RCC 7860 (cell line): ENCODE measurements at places on chromosomes 11 and 22.

GRCh38 chr11:88521799-88522201, 184.3 kb upstream of the CTSC start:
- no peak for DNase-seq

GRCh38 chr11:31689559-31689958, 121.6 kb downstream of the PAX6 start:
- DNase-seq: no peak

GRCh38 chr11:100631316-100631715, 55.8 kb upstream of the ARHGAP42 start:
- DNase-seq: no peak

DNA sequence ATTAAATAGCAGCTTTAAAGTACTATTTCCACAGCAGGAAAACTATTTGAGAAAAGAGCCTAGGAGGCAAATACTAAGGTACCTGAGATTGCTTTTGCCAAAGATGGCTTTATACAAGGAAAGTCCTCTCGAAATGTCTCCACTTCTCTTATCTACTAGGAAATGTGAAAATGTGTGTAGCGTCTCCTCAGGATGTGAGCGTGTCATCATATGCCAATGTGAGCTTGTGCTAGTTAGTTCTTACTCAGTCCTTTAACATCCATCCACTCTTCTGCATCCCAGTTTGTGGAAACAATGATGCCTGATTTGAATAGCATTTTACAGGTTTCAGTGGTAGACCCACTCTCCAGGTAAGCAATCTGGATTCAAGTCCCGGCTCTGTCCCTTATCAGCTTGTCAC, 421.0 kb downstream of the DYNC2H1 start:
- DNase-seq: peak; percentile 60

GRCh38 chr11:134468796-134469195, 56.8 kb upstream of the B3GAT1 start:
- DNase-seq: no peak

GRCh38 chr22:40578171-40578570, 58.3 kb downstream of the MRTFA start:
- no peak for DNase-seq

DNA sequence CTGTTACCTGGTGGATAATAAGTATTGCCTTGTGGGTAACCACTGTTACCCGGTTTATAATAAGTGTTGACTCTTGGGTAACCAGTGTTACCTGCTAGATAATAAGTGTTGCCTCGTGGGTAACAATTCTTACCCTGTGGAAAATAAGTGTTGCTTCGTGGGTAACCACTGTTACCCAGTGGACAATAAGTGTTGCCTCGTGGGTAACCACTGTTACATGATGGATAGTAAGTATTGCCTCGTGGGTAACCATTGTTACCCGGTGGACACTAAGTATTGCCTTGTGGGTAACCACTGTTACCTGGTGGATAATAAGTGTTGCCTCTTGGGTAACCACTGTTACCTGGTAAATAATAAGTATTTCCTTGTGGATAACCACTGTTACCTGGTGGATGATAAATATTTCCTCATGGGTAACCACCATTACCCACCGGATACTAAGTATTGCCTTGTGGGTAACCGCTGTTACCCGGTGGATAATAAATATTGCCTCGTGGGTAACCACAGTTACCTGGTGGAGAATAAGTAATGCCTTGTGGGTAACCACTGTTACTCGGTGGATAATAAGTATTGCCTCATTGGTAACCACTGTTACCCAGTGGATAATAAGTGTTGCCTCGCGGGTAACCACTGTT, 8.7 kb upstream of the NXPE4 start:
- DNase-seq: no peak

GRCh38 chr22:42805016-42805997, 51.8 kb downstream of the ARFGAP3 start:
- no peak for DNase-seq

DNA sequence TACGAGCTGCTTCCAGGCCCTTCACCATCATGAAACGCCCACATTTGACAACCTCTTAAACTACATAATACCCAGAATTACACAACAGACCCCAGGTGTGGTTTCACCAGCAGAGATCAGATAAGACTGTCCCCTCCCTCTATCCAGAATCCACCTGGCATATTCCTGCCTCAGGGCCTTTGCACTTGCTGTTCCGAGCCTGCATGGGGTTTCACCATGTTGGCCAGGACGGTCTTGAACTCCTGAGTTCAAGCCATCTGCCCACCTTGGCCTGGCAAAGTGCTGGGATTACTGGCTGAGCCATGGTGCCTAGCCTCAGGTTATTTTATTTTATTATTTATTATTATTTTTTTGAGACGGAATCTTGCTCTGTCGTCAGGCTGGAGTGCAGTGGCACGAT, 73.4 kb downstream of the FBXO7 start:
- DNase-seq: no peak

DNA sequence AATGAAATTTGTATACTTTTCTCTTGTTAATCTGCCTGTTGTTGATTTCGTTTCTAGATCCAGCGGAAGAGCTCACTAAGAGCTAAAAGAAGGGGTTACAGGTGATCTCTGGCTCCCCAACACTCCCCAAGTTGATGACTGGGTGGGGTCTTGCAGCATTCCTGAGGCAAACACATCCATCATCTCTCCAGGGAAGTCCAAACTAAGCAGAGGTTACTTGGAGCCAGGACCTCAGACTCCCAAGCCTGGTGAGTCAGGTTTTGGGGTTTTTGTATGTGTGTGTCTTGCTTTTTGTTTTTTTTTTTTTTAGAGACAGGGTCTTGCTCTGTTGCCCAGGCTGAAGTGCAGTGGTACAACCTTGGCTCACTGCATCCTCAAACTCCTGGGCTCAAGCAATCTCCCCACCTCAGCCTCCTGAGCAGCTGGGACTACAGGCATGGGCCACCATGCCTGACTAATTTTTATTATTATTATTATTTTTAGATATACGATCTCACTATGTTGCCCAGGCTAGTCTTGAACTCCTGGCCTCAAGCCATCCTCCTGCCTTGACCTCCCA, 11.5 kb upstream of the RPS3 start:
- no peak for DNase-seq

DNA sequence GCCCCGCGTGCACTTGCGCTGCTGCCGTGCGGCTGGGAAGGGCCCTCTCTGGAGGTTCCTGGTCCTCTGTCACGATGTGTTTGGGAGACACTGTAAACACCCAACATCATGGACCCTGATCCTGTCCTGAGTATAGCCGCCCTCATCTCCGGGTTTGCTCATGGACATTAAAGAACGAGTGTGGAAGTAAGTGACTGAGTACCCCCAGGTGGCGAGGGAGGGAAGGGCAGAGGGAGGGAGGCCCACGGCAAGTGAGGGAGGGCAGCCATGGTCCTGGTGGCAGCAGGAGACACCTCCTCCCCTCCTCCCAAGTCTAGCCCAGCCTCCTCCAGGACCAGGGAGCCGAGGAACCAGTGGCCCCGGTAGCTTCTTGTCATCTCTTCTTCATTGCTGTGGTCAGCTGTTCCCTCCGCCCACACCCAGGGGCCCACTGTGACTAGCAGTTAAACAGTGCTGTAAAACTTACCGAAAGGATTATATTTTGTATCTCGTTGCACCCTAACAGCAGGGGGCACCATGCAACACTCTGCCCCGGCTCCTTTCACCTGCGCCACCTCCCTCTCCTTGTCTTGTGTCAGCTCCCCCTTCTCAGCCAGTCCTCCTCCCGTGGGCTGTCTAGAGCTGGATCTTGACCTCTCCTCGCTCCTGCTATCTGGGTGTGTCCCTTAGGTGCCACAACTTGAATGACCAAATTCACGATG, 566.5 kb upstream of the B3GAT1 start:
- DNase-seq: no peak

DNA sequence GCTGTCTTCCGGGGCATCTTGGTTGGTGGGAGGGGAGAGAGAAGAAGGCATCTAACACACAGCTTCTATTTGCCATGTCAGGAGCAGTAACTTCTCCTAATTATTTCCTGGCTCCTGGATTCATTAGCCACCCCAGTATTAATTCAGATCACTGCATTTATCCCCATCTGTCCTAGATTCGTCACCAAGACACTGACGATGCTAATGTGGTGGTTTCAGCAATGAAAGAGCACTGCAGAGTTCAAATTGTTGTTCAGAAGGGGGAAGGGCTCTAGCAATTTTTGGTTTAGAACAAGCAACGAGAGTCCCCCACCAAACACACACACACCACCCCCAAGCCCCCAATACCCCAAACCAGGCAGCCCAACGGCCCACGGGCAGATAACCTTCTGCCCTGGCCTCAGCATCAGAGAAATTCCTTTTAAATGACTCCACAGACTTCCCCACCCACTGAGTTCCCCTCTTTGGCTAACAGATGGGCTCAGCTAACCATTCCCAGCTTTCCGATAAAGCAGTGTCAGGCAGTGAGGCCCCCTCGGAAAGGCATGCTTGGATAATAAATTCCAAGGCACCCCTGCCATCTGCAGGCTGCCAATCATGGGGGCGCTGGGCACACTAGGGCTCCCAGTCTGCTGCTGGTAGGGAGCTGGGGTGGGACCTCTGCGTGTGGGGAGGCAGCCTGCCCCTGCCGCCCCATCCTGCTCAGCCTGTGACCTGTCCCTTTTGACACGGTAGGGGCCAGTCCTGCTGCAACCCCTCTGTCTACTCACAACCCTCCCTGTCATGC, 453.5 kb downstream of the MIAT start:
- DNase-seq: peak; percentile 96

DNA sequence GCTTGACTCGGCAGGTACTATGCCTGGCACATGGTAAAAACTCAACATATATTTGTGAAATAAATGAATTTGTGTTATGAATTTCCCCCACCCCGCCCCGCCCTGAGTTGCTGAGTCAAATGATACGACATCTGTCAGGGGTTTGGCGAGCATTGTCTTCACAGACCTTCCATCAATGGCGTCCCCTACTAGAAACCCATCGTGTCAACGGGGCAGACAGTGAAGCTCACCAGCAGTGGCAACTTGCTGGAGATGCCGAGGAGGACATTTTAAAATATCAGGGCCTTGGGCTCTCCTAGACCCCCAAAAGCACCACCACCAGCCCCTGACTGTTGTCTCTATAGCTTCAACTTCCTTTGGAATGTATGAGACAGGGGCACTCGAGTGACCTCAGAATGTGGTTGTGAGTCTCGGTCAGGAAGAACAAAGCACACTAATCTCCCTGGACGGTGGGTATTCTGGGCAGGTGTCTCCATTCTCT, 761 bp upstream of the NXF1 start:
- no peak for DNase-seq

- DNase-seq: peak; percentile 95
Observed at GRCh38 chr22:30287648-30288418, 1.5 kb downstream of the CASTOR1 start.

- peak; percentile 50 for DNase-seq
Observed at GRCh38 chr11:27296497-27296896, 66.5 kb downstream of the CCDC34 start.

- peak; percentile 43 for DNase-seq
Observed at GRCh38 chr22:38305471-38306448, 11.5 kb downstream of the CSNK1E start.
